ENCODE measurements at places on chromosomes 16 and 17. TPM values are rescaled to one million over a fixed set of nuclear protein-coding genes. Genes with fewer than 3 reads are reported as not detected.
A peak's percentile ranks its signal among the peaks of the same experiment; 100 is the strongest.

The CARD14 gene
- total RNA-seq: 0.75 TPM

DNA sequence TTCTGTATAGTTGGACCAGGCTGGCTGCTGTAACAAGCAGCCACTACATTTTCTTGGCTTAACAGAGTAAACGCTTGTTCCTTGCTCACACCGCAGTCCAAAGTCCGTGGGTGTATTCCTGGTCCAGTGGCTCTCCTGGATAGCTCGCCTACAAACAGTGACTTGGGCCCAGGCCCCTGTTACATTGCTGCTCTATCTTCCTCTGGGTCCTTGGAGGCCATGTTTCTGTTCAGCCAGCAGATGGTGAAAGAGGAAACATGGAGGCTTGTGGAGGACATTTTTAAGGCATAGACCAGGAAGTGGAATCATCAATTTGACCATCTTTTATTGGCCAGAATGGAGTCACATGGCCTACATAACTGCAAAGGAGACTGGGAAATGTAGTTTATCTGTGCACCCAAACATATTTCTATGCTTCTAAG is 55.1 kb downstream of the ATP2C2 start:
- no peak overlapping the region for H3K27ac ChIP-seq
- H3K27me3 ChIP-seq: no peaks in the 10 kb centered on the region
- no peak overlapping the region for H3K4me3 ChIP-seq
- DNase-seq: no peak
- H3K4me1 ChIP-seq: no peaks in the 10 kb centered on the region

The KRT28 gene
- not detected for total RNA-seq

The TMEM220 gene
- not detected for total RNA-seq

GRCh38 chr17:50691550-50692447 is 15.9 kb downstream of the ANKRD40 start:
- peaks cover 14% of the 10 kb centered on the region for H3K36me3 ChIP-seq
- H3K4me3 ChIP-seq: no peak overlapping the region
- no peaks in the 10 kb centered on the region for H3K27me3 ChIP-seq

The GPR142 gene
- total RNA-seq: not detected

- no peak for DNase-seq
- H3K27ac ChIP-seq: no peak overlapping the region
- H3K27me3 ChIP-seq: peaks cover 22% of the 10 kb centered on the region
- H3K4me3 ChIP-seq: no peak overlapping the region
- H3K36me3 ChIP-seq: no peaks in the 10 kb centered on the region
Measured at GRCh38 chr17:1928976-1929375, 96.2 kb downstream of the RTN4RL1 start.

GRCh38 chr17:75517297-75517865 is 1.1 kb downstream of the TSEN54 start:
- H3K27me3 ChIP-seq: no peaks in the 10 kb centered on the region
- H3K4me3 ChIP-seq: peak overlapping the region; percentile 90
- peak; percentile 76 for DNase-seq

- no peak for DNase-seq
- no peaks in the 10 kb centered on the region for H3K4me1 ChIP-seq
- H3K27me3 ChIP-seq: no peaks in the 10 kb centered on the region
- H3K4me3 ChIP-seq: no peak overlapping the region
Measured at GRCh38 chr16:8847623-8848022, 21.2 kb downstream of the CARHSP1 start.

GRCh38 chr16:51416926-51417325 is 265.9 kb upstream of the SALL1 start:
- no peaks in the 10 kb centered on the region for H3K27me3 ChIP-seq
- no peaks in the 10 kb centered on the region for H3K4me1 ChIP-seq
- DNase-seq: no peak
- H3K27ac ChIP-seq: no peak overlapping the region
- no peaks in the 10 kb centered on the region for H3K36me3 ChIP-seq

The TAT gene
- 3.4 TPM for total RNA-seq

The CCL17 gene
- not detected for total RNA-seq

- peak; percentile 99 for DNase-seq
- peaks cover 16% of the 10 kb centered on the region for H3K4me1 ChIP-seq
- H3K27me3 ChIP-seq: no peaks in the 10 kb centered on the region
- H3K27ac ChIP-seq: peak within 1 kb of the TSS; percentile 97
- peak within 1 kb of the TSS; percentile 66 for H3K4me3 ChIP-seq
Measured at GRCh38 chr17:49677933-49678847, at the start of gene SPOP. TSS of gene SPOP (minus strand) at chr17:49678097. CDS start at chr17:49622810, 55,287 bp downstream.

GRCh38 chr17:7856011-7856810 is 1.1 kb downstream of the NAA38 start:
- H3K27me3 ChIP-seq: no peaks in the 10 kb centered on the region
- peak overlapping the region; percentile 62 for H3K4me3 ChIP-seq
- H3K36me3 ChIP-seq: peaks cover 13% of the 10 kb centered on the region
- H3K4me1 ChIP-seq: peaks cover 26% of the 10 kb centered on the region
- H3K27ac ChIP-seq: peak overlapping the region; percentile 90
- DNase-seq: peak; percentile 80

The KRT40 gene
- total RNA-seq: not detected

DNA sequence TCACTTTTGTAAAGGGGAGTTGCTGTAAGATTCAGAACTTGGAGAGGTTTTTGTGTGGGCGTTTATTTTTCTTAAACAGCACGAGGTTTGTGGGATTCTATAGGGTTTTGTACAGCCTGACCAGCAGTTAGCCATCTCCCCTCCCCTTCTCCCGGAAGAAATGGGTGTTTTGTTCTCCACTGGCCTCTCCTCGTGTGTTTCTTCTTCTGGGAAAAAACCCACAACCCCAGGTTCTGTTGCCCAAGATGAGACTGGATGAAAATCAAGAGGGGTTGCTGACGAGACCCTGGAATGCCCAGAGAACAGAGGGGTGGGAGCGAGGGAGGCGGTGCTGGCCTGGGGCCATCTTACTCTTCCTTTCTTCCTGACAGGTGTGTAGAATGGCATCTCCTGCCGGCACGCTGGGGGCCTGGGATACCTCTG is 186.1 kb downstream of the MSI2 start:
- H3K27ac ChIP-seq: peak overlapping the region; percentile 25
- H3K27me3 ChIP-seq: no peaks in the 10 kb centered on the region
- H3K4me3 ChIP-seq: no peak overlapping the region
- peaks cover 13% of the 10 kb centered on the region for H3K4me1 ChIP-seq

DNA sequence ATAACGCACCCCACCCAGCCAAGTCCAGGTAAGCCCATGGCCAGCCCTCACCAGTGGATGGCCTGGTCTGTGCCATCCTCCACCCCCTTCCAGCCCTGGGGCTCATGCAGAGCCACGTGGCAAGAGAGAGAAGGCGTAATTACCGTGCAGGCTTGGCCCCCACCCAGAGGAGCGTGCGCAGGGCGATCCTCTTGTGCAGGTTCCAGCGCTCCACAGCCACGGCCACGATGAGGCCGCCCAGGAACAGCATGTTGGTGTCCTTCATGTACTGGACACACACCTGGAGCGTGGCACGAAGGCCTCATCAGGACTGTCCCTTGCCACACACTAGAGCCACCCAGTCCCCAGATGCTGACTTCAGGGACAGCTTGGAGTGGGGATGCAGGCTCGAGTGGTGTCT is 6.7 kb downstream of the SLC13A5 start:
- no peak overlapping the region for H3K27ac ChIP-seq
- no peak for DNase-seq
- H3K4me3 ChIP-seq: no peak overlapping the region
- no peaks in the 10 kb centered on the region for H3K4me1 ChIP-seq

DNA sequence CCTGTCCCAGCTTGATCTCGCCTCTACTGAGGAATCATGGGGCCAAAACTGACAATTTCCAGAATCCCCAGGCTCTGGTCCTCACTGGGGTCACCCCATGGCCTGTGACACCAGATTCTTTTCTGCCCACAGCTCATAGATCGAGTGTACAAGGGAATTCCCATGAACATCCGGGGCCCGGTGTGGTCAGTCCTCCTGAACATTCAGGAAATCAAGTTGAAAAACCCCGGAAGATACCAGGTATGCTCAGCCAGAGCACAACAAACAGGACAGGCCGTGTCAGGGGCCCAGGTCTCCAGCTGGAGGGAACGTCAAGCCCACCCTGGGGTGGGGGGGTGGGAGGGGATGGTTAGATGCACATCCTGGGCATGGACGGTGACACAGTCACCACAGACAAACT is 17.5 kb downstream of the USP6 start:
- no peaks in the 10 kb centered on the region for H3K36me3 ChIP-seq
- no peaks in the 10 kb centered on the region for H3K4me1 ChIP-seq
- DNase-seq: no peak
- H3K27ac ChIP-seq: no peak overlapping the region
- no peak overlapping the region for H3K4me3 ChIP-seq

DNA sequence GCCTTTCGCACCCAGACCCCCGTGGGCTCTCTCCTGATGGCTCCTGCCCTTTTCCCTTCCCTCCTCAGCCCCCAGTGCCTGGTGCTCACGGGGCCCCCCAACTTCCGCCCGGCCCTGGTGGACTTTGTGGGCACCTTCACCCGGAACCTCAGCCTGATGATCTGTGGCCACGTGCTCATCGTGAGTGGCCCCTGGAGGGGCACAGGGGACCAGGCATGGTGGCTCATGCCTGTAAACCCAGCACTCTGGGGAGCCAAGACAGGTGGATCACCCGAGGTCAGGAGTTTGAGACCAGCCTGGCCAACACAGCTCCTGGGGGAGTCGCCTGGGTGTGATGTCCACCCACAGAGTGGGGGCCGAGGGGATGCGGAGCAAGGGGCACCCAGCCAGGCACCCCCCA is 21.3 kb downstream of the SLC12A3 start:
- no peaks in the 10 kb centered on the region for H3K27me3 ChIP-seq
- no peaks in the 10 kb centered on the region for H3K36me3 ChIP-seq
- no peak overlapping the region for H3K4me3 ChIP-seq

DNA sequence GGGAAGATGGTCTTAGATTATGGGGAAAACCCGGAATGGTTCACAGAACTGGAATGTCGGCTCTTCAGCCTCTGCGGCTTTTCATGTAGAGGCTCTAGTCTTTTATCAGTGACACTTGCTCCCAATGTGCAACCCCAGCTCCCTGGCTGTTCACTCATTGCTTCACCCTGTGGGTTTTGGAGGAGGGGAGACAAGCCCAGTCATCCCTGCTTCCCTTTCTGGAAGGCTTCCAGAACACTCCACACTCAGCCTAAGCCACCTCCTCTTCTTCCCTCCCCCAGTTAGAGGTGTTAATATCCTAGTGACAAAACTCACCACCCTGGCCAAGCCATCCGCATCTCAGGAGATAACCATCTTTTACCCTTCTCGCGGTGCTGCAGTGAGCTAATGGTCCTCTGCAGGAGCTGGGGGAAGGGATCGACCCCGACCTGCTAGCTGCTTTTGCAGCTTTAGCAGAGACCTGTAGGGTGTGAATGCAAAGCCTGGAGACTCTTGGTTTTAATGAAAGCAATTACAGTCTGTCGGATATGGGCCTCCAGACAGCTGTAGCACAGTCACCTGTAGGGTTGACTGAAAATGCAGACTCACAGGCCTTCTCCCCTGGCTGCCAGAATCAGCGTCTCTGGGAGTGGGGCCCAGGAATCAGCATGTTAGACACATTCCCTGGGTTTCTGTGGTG is 24.3 kb upstream of the LASP1NB start:
- peaks cover 57% of the 10 kb centered on the region for H3K4me1 ChIP-seq
- H3K27me3 ChIP-seq: no peaks in the 10 kb centered on the region
- peak; percentile 35 for DNase-seq
- H3K36me3 ChIP-seq: no peaks in the 10 kb centered on the region
- H3K27ac ChIP-seq: peak overlapping the region; percentile 65

The SOX8 gene
- total RNA-seq: 0.41 TPM

GRCh38 chr17:57966246-57966645 is 11.0 kb upstream of the CUEDC1 start:
- no peaks in the 10 kb centered on the region for H3K36me3 ChIP-seq
- H3K27me3 ChIP-seq: no peaks in the 10 kb centered on the region
- no peaks in the 10 kb centered on the region for H3K4me1 ChIP-seq
- no peak overlapping the region for H3K4me3 ChIP-seq

GRCh38 chr16:20175358-20175757 is 101.7 kb upstream of the GPR139 start:
- peaks cover 3% of the 10 kb centered on the region for H3K27me3 ChIP-seq
- H3K4me1 ChIP-seq: no peaks in the 10 kb centered on the region
- no peak overlapping the region for H3K4me3 ChIP-seq

- H3K4me3 ChIP-seq: no peak overlapping the region
- no peaks in the 10 kb centered on the region for H3K4me1 ChIP-seq
- no peak overlapping the region for H3K27ac ChIP-seq
- no peaks in the 10 kb centered on the region for H3K27me3 ChIP-seq
- no peak for DNase-seq
Measured at GRCh38 chr17:61806936-61807335, 56.4 kb downstream of the BRIP1 start.

The TMED6 gene
- 5.7 TPM for total RNA-seq

The SDK2 gene
- total RNA-seq: 2.6 TPM

DNA sequence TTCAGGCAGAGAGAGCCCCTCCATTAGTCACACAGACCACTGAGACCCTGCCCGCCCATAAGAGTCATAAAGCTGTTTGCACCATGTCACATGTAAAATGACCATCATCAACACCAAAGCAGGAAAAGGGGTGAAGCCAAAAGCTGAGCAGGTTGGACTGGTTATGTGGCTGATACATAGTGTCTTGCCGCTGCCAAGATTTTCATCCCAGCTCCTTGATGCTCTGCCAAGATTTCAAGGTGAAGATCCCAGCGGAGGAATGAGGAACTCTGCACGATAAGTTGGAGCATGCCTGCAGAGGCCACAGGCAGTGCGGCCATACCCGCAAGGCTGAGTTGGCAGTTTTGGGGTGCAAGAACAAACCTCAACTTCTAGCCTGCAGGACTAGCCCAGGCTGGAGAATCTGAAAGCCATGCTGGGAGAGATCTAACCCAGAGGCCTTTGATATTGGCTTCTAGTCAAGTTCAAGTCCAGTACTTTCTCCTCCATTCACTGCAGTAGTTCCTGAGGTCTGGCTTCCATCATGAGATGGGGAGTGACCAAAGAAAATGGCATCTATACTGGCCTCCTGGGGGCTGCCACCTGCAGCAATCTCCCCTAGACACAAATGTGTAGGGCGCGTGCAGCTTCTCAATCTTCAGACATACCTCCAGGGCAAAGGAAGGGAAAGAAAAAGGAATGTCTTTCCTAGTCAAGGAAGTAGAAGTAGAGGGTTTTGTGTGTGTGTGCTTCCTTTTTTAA is 79.7 kb upstream of the NOL11 start:
- peak; percentile 47 for DNase-seq
- no peaks in the 10 kb centered on the region for H3K27me3 ChIP-seq
- H3K4me1 ChIP-seq: no peaks in the 10 kb centered on the region
- H3K27ac ChIP-seq: no peak overlapping the region
- H3K4me3 ChIP-seq: no peak overlapping the region

DNA sequence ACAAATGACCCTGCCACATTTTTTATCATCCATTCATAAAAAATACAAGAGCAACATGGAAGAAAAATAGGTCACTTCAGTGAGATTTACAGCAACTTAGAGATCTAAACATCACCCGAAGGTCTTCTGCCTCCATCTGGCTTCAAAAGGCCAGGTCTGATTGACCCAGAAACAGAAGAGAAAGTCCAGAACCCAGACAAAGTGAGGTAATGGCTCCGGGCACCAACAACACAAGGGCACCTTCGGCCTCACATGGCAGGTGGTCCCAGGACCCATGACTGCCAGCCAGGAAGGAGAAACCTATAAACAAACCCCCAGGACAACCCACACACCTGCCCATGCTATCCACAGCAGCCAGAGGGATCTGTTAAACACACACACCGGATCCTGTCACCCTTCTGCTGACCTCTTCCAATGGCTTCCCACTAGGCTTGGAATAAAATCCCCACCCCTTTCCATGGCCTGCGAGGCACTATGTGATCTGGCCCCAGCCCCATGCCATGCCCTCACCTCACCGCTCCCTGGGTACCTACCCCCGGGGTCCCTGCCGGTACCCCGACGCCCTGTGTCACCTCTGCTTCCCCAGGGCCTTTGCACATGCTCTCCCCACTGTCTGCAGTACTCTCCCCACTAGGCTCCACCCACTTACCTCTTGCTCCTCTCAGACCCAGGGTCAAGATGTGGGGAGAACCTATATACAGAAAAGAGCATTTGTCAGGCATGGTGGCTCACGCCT is 149.1 kb downstream of the ZNF423 start:
- H3K4me3 ChIP-seq: no peak overlapping the region
- no peaks in the 10 kb centered on the region for H3K27me3 ChIP-seq
- DNase-seq: no peak
- no peaks in the 10 kb centered on the region for H3K36me3 ChIP-seq
- H3K27ac ChIP-seq: no peak overlapping the region

Measured in transverse colon (tissue), 4 donors.